Right renal cortex interstitium (tissue), 3 donors: ENCODE measurements at places on chromosomes 4 and X. TPM values are rescaled to one million over a fixed set of nuclear protein-coding genes. Genes with fewer than 3 reads are reported as not detected.

GRCh38 chr4:177717407-177717806 is 275.2 kb upstream of the AGA start:
- DNase-seq, result no peak

Gene RAB39B
- polyA plus RNA-seq, result 3.5 TPM

Gene TMPRSS11F
- polyA plus RNA-seq, result not detected

DNA sequence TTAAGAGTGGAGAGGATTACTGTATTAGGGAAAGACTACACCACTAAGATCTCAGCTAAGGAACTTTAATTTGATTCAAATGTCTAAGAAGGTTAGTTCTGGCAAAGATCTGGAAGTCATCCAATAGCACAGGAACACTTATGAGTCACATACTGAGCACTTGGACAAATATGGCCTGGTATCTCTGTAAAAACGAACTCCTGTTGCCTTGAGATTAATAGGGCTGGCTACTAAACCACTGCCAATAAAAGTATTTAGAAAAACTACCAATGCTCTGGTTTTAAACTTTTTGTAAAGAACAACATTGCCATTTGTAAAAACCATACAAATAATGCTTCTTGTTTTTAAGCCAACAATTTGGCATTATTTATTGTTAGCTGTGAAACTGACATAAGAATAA is 70.5 kb downstream of the SEC24D start:
- DNase-seq, result no peak

GRCh38 chr4:159604781-159605180 is 501.9 kb downstream of the RAPGEF2 start:
- no peak for DNase-seq

- DNase-seq, result no peak
Measured at GRCh38 chrX:9611436-9612145, 146.7 kb downstream of the TBL1X start.
